ENCODE measurements at places on chromosomes 7 and 10.

GRCh38 chr7:152949253-152949652 is 189.7 kb downstream of the ACTR3B start:
- DNase-seq, result no peak

DNA sequence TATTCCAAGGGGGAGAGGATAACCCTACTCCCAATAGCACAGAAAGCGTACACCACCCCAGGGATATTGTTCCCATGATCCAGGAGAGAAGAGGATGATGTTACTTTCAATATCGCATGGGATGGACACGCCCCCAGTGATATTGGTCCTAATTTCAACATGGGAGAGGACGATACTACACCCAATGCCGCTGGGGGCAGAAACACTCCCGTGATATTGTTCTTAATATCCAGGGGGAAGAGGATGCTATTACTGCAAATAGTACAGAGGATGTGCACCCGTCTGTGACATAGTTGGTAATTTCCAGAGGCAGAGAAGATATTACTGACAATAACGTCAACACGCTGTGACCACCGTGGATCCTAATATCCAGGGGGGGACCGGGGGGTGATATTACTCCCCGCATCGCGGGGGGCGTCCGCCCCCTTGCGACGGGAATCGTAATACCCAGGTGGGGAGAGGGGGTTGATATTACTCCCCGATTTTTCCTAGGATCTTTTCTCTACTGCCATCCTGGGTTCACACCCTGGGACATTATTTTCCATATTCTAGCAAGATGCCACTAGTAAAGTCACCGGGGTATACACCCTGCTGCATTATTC is 16.6 kb downstream of the MEIG1 start:
- no peak for DNase-seq

- no peak for DNase-seq
These were observed 25.8 kb downstream of the TMEM254 start for GRCh38 chr10:80104066-80104926.

- DNase-seq, result no peak
These were observed 37.6 kb downstream of the MCU start for GRCh38 chr10:72729528-72729927.

DNA sequence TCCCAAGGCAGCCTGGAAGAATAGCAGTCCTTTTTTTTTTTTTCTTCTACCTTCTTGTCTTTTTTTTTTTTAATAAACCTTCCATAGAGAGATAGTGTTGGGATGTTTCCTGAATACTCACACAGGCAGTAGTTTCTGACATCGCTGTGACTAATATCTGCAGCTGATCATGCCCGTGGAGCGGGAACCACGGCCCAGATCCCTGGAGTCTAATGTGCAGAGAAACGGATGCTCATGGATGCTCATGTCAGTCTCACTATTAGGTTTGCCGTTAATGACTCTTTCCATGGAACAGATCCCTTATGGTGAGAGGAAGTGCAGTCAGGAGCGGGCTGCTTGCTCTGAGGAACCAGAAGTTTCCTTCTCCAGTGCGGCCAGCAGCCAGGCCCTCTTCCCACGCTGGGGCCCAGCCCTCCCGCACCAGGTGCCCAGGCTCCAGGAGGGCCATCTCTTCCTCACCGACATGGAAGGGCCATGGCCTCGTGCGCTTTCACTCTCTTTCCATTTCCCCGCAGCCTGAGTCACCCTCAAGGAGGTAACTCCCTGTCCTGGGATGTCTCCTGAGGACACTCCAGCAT is 132.5 kb downstream of the WDR37 start:
- no peak for DNase-seq

DNA sequence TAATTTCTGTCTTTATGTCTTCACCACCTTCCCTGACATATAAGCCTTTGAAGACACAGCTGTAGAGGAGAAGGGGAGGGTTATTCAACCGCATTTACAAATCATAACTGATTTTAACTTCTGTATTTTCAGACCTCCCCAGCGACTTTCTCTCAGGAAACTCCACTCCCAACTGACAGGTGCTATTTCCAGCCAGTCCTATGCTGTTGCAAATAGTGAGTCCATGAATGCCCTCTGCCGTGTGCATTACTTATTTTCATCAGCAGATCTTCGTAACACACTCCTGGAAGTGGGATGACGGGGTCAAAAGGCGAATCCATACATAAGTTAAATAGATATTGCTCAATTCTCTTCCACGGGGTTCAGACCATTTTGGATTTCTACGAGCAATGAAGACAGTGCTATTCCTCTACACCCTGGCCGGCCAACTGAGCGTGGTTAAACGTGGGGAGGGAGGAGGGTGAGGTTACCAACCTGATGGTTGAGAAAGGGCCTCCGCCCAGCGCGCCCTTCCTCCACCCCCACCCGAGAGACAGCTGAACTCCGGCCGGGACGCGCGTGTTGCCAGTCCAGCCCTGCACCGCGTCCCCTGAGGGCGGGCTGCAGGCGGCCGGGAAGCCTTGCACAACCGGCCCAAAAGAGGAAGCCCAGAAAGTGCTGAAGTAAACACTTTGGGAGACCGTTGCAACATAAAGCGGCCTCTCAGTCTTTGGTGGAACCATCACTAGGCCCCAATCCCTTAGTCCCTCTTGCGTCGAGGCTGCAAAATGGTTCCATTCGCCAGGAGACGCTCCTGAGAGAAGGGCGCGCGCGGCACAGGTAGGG is at the start of gene APBB1IP:
Gene APBB1IP, plus strand, starts transcription at position 705 of the 825 bp plus-strand sequence. CDS start 53,986 bp downstream, outside the sequence.
- no peak for DNase-seq

DNA sequence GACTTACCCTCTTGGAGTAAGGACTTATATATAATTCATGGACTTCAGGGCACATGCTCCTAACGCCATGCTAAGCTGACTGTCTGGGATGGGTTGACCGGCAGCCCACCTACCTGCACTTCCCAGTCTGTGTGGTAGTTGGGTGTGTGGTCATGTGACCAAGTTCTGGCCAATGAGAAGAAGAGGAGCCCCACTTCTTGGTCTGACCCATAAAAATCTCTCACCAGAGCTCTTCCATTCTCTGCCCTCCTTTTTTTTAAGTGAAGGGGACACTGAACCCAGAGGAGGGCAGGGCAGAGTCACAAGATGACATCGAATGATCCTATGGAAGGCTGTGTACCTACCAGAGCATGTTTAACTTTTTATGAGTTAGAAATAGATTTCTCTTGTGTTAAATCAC is 370.1 kb downstream of the FRMD4A start:
- no peak for DNase-seq

GRCh38 chr7:149559711-149560110 is 62.1 kb upstream of the ZNF746 start:
- no peak for DNase-seq

- no peak for DNase-seq
These were observed 109.3 kb downstream of the LARP4B start for GRCh38 chr10:822197-822596.

DNA sequence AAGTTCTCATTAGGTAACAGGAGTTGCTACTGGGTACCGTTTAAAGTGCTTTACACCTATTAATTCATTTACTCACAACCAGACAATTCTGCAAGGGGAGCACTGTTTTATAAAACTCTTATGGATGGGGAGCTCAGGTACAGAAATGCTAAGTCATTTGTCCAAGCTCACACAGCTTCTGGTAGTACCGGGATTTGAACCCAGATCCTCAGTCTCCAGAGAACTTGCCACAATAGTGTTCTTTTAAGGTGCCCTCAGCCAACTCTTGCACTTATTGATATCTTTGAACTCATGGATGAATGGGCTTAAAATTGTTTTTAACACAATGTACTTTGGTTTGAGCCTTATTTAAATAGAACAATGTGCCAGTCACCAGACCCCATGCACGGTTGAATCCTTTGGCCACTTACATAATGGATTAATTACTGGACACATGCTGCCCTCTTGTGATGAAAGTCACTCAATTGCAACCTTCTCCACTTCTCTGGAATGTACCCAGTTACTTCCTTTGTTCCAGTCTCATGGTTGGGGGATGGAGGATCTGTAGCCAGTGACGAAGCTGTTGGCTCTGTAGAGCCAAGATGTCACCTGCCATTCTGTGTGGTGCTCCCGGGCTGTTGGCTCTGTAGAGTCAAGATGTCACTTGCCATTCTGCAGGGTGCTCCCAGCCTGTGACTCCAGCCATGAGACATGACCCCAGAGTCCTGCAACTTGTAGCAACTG is 65.6 kb downstream of the NOD1 start:
- no peak for DNase-seq

DNA sequence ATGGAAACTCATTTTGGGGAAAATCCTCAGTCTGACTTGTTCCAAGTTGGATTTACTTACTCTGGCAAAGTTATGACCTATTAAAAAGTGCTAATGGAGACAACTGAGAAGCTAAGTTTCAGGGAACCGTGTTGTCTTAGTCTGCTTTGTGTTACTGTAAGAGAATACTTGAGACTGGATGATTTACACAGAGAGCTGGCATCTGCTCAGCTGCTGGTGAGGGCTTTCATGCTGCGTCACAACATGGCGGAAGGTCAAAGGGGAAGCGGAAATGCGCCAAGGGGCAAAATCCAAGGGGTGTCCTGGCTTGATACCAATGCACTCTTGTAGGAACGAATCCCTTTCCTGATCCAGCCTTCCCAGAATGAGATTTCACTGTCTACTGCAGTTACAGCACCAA is 46.4 kb downstream of the MTURN start:
- DNase-seq, result no peak

DNA sequence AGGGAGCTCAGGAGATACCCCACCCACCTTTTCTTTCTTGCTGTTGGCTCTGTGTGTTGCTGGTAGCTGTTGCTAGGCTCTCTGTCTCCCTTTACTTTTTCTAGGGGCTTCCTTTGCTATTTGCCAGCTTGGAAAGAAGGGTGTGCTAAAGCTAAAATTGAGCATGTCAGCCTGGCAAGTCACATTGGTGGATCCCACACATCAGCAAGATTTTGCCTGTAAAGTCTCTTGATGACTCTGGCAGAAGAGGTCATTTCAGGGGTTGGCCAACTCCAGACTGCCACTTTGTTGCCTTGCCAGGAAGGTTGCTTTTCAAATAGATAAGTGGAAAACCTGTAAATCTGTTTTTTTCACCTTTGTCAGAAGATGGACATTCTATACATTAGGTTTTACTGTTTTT is 9.9 kb downstream of the CCNY start:
- no peak for DNase-seq

- peak; percentile 13 for DNase-seq
These were observed 644 bp downstream of the PPP1R35 start for GRCh38 chr7:100435401-100436304.

DNA sequence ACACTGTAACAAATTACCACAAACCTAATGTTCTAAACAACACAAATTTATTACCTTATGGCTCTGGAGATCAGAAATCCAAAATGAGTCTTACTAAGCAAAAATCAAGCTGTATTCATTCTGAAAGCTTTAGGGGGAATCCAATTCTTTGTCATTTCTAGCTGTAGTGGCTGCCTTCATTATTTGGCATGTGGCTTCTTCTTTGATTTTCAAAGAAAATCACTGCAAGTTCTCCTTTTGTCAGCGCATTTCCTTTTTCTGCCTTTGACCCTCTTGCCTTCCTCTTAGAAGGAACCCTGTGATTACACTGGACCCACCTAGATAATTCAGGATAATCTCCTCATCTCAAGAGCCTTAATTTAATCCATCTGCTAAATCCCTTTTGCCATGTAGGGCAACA is 36.9 kb downstream of the ZPBP start:
- DNase-seq, result no peak

GRCh38 chr10:71736570-71736952 is 17.0 kb upstream of the C10orf105 start:
- no peak for DNase-seq

DNA sequence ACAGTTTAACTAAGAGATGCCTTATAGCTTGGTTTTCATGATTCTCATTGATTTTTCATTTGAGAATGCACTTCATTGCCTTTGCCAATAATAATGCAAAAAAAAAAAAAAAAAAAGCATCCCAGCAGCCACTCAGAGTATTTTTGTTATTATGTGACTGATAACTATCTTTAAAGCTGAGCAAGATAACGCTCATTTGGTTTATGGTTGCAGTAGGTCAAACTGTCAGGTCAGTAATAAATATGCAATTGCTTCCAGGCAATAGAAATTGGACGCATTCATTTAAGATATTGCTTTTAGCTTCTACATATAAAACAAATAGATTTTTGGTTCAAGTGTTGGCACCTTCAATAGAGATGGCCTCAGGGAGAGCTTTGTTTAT is 215.1 kb downstream of the PRPF18 start:
- DNase-seq, result no peak

- no peak for DNase-seq
These were observed 24.6 kb upstream of the ANKRD2 start for GRCh38 chr10:97547962-97548361.

- no peak for DNase-seq
These were observed 27.1 kb upstream of the GPAM start for GRCh38 chr10:112210666-112211065.

GRCh38 chr7:132708470-132708869 is 132.2 kb upstream of the PLXNA4 start:
- no peak for DNase-seq

GRCh38 chr10:133044401-133044811 is 43.3 kb upstream of the ADGRA1 start:
- DNase-seq, result no peak

DNA sequence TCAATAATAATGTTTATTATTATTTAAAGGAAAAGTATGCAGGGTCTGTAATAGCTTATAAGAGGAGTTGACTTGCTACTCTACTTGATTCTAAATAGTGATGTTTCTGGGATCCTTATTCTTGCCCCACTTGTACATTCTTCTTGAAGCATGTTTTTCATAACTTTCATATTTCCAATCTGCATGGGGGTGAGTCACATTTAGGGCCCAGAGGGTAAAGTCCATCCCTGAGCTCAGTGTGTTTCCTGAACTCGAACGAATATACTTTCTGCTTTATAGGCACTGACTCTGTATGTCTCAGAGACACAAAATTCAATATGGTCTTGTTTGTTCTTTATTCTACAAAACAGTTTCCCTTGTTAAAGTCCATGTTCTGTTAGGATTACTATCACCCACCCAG is 61.0 kb upstream of the SMIM30 start:
- no peak for DNase-seq

- DNase-seq, result no peak
These were observed 73.9 kb upstream of the PTN start for GRCh38 chr7:137417464-137417863.

DNA sequence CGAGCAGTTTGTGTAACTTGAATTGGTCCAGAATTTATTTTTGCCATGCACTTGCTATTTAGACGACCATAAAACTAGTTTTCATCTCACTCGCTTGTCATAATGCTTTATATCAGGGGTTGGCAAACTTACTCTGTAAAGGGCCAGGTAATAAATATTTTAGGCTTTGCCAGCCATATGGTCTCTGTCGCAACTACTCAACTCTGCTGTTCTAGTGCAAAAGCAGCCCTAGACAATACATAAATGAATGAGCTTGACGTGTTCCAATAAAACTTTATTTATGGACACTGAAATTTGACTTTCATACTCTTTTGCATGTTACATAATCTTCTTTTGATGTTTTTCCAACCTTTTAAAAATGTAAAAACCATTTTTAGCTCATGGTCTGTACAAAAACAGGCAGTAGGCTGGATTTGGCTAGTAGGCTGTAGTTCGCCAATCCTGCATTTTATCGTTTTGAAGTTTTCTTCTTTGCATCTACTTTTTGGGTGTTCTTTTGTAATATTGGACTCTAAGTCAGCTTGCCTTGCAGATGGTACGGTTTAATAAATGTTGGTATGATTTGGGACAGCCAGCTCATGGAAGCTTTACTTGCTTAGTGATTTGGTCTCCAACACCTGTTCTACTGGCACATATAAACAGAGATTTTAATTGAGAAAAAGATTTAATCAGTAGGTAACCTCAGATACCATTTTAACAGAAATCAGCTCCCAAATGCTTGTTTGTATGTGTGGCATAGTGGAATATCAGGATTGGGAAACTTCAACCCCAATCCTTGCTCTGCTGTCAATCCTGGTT is 25.6 kb downstream of the SND1 start:
- no peak for DNase-seq

- no peak for DNase-seq
These were observed 30.8 kb upstream of the NKX6-2 start for GRCh38 chr10:132816718-132817117.

- DNase-seq, result no peak
These were observed 100.4 kb upstream of the DNAJC1 start for GRCh38 chr10:22103701-22104470.
